ENCODE measurements at places on chromosomes 7 and 10.

DNA sequence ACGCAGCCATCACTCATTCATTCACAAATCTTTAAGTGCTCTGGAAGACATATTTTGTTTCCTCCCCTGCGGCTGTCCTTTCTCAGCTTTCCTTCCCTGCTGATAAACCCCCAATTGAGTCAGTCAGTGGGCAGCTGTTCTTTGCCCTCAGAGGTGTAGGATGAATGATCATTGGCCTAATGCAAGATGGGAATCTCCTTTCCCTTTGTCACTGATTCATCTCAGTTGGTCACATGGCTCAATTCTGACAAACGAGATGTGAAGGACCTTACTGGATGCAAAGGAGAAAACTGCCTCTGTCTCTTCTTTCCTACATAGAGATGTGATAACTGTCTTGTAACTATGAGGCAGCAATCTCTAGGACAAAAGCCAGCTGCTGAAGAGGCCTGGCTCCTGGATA is 44.6 kb downstream of the COL28A1 start:
- no peak for DNase-seq

DNA sequence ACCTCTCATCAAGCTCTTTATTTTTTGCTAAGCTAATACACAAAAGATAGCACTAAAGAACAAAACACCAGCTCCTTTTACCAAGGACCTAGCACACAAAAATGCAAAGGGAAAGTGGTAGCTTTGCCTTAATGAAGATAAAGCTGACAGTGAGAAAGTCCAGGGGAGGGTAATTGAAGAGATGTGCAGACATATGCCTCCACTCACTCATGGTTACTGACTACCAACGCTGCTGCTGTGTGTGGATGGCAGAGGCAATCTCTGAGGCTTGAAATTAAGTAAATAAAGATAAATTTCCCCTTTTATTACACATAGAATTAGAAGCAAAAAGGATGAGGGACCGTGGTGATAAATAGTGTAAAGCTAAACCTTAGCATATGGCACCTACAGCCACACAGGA is 87.0 kb downstream of the HGF start:
- no peak for DNase-seq

- no peak for DNase-seq
These were observed 28.6 kb upstream of the LAMB4 start for GRCh38 chr7:108158776-108159175.

DNA sequence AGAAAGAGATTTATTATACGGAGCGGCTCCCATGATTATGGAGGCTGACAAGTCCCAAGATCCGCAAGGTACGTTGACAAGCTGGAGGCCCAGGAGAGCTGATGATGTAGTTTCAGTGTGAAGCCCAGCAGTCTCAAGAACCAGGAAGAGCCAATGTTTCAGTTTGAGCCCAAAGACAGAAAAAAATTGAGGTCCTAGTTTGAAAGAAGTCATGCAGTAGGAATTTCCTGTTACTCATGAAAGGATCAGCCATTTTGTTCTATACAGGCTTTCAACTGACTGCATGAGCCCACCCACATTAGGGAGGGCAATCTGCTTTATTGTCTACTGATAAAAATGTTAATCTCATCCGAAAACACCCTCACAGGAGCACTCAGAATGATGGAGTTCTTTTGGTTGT is 51.5 kb downstream of the CCDC71L start:
- no peak for DNase-seq

- DNase-seq: no peak
These were observed 24.1 kb upstream of the ADCYAP1R1 start for GRCh38 chr7:31028006-31028405.

DNA sequence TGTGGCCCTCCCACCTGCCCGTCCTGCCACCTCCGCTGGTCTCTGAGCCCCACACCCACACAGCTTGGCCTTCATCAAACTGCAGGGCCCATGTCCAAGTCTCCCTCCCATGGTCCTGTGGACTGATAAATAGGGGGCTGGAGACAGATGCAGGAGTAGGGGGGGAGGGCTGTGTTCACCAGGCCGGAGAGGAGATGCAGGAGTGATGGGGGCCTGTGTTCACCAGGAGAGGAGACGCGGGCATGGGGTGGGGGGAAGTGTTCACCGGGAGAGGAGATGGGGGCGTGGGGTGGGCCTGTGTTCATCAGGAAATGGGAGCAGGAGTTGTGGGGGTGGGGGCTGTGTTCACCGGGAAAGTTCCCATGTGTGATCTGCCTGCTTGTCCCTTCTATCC is 37.0 kb downstream of the JAKMIP3 start:
- DNase-seq: no peak

Data from central memory CD4-positive, alpha-beta T cell (primary cell).